ENCODE measurements at places on chromosomes 6 and 20. TPM values are rescaled to one million over a fixed set of nuclear protein-coding genes. Genes with fewer than 3 reads are reported as not detected.

GRCh38 chr6:130164251-130164650, 58.5 kb downstream of the SAMD3 start:
- DNase-seq: no peak

DNA sequence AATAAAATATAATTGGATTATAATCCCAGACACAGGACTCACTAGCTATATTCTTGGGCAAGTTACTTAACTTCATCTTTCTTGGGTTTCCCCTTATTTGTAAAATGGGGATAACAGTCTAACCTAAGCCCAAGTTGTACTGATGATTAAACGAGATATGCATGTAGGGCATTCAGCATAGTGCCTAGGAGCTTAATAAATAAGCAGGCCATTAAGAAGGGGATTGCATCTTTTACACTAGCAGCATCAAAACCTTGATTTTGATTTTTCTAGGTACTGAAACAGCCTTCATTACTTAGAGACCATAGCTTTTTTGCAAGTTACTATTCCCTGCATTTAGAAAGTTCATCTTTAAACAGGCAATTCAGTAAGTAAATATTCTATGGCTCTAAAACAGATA, 2.2 kb upstream of the QKI start:
- DNase-seq: no peak

DNA sequence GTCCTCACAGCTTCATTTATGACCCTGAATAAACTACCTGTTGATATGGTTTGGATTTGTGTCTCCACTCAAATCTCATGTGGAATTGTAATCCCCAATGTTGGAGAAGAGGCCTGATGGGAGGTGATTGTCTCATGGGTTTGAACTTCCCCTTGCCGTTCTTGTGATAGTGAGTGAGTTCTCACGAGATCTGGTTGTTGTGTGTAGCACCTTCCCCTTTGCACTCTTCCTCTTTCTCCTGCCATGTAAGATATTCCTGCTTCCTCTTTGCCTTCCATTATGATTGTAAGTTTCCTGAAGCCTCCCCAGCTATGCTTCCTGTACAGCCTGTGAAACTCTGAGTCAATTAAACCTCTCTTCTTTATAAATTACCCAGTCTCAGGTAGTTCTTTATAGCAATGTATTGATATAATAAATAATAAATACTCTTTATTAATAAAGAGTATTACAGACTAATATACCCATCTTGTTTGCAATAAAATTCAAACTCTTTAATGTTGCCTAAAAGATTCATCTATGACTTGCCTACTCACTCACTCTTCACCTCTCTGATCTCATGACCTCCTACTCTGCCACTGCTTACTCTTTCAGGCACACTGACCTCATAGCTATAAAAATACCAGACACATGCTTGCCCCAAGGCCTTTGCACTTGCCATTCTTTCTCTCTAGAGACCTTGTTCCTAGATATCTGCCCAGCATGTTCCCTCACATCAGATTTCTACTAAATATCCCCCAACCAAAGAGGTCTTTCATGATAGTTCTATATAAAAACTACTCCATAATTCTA, 256.4 kb upstream of the MARCKS start:
- no peak for DNase-seq

DNA sequence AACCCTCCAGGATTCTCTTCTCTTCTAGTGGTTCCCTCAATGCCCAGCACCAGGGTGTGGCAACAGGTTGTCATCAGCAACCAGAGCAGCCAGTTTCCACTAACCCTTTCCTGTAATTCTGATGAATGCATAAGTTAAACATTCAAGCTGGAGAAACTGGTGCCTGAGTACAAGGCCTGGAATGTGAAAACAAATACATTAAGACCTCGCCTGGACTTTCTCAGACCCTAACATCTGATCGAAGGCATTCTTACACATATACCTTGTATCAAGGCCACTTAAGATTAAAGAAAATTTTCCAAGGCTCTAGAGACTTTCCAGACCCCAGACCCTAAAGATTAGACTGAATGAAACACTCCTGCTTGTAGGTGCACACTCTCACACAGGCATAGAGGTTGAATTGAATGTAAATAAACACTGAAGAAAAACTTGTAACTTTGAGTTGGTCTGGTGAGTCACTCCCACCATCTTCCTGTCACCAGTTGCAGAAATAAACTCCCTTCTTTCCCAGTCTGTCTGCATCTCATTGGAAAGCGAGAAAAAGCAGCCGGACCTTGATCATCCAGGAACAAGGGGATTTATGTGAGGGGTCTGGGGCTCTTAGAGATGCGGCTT, 9.0 kb downstream of the LRP11 start:
- no peak for DNase-seq

The NRN1 gene
- 10.7 TPM for total RNA-seq

The SGK2 gene
- 0.71 TPM for total RNA-seq

The OTOR gene
- not detected for total RNA-seq

The RBPJL gene
- not detected for total RNA-seq

The CBFA2T2 gene
- 18.4 TPM for total RNA-seq

The HLA-G gene
- not detected for total RNA-seq
